ENCODE measurements at places on chromosomes 12 and 14. TPM values are rescaled to one million over a fixed set of nuclear protein-coding genes. Genes with fewer than 3 reads are reported as not detected.

Gene ATL1
- 5.9 TPM for total RNA-seq

Gene SCNN1A
- total RNA-seq, result 452 TPM

Gene PPP1R36
- total RNA-seq, result 2.7 TPM

Gene NOVA1
- total RNA-seq, result 15.0 TPM

Data from kidney (tissue), 22 donors.